ENCODE measurements at places on chromosomes 4 and X.

DNA sequence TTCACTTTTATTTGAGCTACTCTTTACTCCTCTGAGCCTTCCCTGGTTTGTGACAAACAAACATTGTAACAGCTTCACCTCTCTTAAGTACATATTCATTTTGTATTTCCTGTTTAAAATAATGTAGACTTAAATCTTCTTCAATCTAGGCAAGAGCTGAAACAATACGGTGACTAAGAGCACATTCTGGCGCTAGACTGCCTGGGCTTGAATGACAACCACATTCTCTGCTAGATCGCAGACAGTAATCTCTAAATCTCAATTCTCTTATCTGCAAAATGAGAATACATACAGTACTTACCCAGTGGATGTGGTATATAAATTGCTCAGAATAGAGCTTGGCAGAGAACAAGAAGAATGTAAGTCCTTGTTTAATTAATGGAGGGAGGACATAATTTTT, 144.8 kb downstream of the ARAP2 start:
- no peak for DNase-seq

DNA sequence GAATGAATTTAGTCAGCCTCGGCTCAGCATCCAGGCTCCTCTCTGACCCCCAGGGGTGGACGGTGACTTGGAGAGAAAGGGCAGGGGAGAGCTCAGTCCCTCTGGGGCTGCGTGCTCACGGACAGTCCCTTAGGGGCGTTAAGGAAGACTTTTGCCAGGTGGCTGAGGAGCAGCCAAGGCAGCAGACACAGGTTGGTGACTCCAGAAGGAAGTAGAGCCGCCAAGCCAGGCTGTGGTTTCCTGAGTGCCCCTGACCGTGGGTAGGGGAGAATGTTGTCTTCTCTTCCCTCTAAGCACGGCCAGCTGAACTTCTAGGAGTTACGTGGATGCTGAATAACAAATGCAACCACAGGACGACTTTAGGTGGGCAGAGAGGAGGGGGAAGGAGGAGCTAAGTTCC, 91.0 kb upstream of the MTM1 start:
- no peak for DNase-seq

- DNase-seq = no peak
These were observed 29.2 kb downstream of the PRRG1 start for GRCh38 chrX:37378404-37378803.

DNA sequence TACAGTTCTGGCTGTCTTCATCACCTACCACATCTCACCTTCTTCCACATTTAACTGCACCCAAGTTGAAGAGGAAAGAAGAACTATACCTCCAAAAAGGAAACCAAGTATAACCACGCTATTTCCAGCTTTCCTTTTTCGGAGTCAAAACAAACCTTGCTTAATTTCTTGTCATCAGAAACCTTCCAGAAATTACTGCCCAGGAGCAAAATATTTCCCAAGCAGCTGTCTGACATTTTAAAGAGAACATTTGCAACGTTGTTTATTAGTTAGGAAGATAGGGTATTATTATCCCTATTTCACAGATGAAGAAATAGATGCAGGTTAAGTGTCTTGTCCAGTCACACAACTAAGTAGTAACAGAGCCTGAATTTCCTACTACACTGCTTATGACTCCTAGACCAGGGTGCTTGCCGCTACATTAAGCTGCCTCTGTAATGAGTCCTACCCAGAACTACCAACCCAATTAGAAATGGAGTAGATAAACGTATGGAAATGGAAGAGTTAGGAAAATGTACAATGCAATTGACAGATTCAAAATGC, 2.2 kb upstream of the ACSL4 start:
- DNase-seq = no peak
